ENCODE measurements at places on chromosomes 3 and 15. TPM values are rescaled to one million over a fixed set of nuclear protein-coding genes. Genes with fewer than 3 reads are reported as not detected.

Gene GP9
- total RNA-seq, result not detected

Gene CASR
- 0.02 TPM for total RNA-seq

Gene ITIH1
- total RNA-seq, result not detected

Gene RFTN1
- 61.5 TPM for total RNA-seq

DNA sequence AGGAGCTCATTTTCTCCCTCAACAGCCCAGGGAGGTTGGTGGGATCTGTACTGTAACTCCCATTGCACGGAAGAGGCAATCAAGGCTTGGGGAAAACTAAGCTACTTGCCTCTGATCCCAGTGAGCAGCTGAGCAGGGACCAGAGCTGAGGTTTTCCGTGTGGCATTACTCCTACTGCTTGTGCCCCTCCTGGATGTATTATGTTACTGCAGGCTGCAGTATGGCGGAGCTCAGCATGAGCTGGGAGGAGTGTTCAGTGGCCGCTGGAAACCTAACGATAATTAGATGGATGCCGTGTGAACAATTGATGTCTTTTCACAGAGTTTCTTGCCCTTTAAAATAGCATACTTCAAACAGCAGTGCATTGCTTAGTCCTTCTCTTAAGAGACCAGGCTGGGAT is 2.0 kb upstream of the TPRG1 start:
- no peaks in the 10 kb centered on the region for H3K36me3 ChIP-seq
- no peak overlapping the region for H3K27ac ChIP-seq
- H3K4me3 ChIP-seq, result no peak overlapping the region
- no peak for DNase-seq
- H3K4me1 ChIP-seq, result no peaks in the 10 kb centered on the region

GRCh38 chr3:180185650-180186049 is 148.9 kb upstream of the PEX5L start:
- H3K4me1 ChIP-seq, result no peaks in the 10 kb centered on the region
- H3K27ac ChIP-seq, result no peak overlapping the region
- H3K4me3 ChIP-seq, result no peak overlapping the region
- DNase-seq, result no peak
- H3K36me3 ChIP-seq, result no peaks in the 10 kb centered on the region
- no peaks in the 10 kb centered on the region for H3K27me3 ChIP-seq

DNA sequence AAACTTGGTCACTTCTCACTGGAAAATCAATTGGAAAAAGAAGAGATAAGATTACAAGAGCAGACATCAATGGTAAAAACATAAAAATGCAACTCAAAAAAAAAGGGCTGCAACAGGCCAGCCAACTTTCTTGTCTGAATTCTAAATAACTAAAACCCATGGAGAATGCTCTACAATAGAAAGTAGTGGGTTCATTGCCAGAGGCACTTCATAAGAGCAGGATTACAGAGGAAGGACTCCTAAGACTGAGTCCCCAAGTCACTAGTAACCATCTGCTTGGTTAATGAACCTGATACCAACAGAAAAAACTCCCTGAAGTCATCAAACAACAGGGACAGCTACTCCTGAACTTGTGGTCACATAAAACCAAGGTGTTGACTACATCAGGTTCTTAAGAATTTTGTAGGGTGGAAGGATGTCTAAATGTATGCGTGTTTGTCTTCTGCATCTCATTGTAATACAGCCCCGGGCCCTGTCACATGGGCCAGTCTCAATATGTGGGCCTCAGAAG is 148.6 kb downstream of the IMPG2 start:
- no peak overlapping the region for H3K4me3 ChIP-seq
- no peaks in the 10 kb centered on the region for H3K27me3 ChIP-seq
- H3K27ac ChIP-seq, result no peak overlapping the region

GRCh38 chr15:83283138-83283812 is 1.2 kb downstream of the BNC1 start:
- H3K27ac ChIP-seq, result no peak overlapping the region
- H3K36me3 ChIP-seq, result no peaks in the 10 kb centered on the region
- no peaks in the 10 kb centered on the region for H3K4me1 ChIP-seq
- DNase-seq, result no peak
- H3K4me3 ChIP-seq, result no peak overlapping the region

GRCh38 chr3:9450991-9451390 is 53.6 kb downstream of the SETD5 start:
- H3K4me1 ChIP-seq, result no peaks in the 10 kb centered on the region
- H3K27ac ChIP-seq, result no peak overlapping the region
- no peak overlapping the region for H3K4me3 ChIP-seq
- DNase-seq, result no peak
- peaks cover 76% of the 10 kb centered on the region for H3K36me3 ChIP-seq

DNA sequence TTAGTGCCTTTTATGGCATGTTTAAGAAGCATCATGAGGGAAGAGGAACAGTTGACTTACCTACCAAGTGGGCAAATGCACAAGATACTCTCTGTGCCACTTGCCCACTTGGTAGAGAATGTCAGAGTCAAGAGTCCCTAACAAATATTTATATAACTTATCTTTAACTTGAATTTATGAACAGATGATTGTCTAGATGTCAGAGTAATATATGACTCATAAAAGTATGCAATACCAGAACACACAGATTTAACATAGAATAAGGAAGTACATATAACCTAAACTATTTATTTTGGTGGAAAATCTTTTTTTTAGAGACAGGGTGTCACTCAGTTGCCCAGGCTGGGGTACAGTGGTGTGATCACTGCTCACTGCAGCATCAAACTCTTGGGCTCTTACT is 130.0 kb upstream of the NANOGP8 start:
- no peaks in the 10 kb centered on the region for H3K4me1 ChIP-seq
- no peaks in the 10 kb centered on the region for H3K36me3 ChIP-seq
- no peak overlapping the region for H3K4me3 ChIP-seq
- no peaks in the 10 kb centered on the region for H3K27me3 ChIP-seq

DNA sequence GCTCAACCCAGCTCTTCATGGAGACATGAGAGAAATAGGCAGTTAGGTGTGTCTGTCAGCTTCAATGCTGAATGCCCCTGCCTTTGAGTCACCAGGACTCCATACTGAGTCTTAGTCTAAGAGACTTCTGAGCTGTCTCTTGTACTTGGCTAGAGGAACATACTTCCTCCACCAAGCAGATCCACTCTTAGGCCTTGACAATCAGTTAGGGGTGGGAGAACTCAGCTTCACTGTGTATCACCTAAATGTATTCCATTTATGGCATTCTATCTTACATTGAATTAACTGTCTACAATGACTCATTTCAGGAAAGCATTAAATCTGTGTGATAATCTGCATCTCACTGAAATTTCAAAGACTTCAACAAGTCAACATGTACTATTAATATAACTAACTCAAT is 66.0 kb downstream of the STAC start:
- no peaks in the 10 kb centered on the region for H3K27me3 ChIP-seq
- no peak for DNase-seq
- H3K36me3 ChIP-seq, result no peaks in the 10 kb centered on the region
- no peak overlapping the region for H3K27ac ChIP-seq
- no peak overlapping the region for H3K4me3 ChIP-seq
- H3K4me1 ChIP-seq, result no peaks in the 10 kb centered on the region

Measured in naive thymus-derived CD4-positive, alpha-beta T cell (primary cell).